ENCODE measurements at places on chromosomes 16 and 17. TPM values are rescaled to one million over a fixed set of nuclear protein-coding genes. Genes with fewer than 3 reads are reported as not detected.

Gene MMP28
- total RNA-seq, result not detected

Gene TSPOAP1
- total RNA-seq, result not detected

Gene MARCHF10
- not detected for total RNA-seq

Gene SULT1A2
- total RNA-seq, result 0.44 TPM

Gene MT1M
- total RNA-seq, result 0.88 TPM

All from placental pericyte (primary cell).